ENCODE measurements at places on chromosomes 16 and 17.

- DNase-seq, result no peak
These were observed 21.8 kb downstream of the NARF start for GRCh38 chr17:82480318-82480717.

GRCh38 chr16:56777482-56777881 is 47.6 kb downstream of the NUP93 start:
- DNase-seq, result no peak

DNA sequence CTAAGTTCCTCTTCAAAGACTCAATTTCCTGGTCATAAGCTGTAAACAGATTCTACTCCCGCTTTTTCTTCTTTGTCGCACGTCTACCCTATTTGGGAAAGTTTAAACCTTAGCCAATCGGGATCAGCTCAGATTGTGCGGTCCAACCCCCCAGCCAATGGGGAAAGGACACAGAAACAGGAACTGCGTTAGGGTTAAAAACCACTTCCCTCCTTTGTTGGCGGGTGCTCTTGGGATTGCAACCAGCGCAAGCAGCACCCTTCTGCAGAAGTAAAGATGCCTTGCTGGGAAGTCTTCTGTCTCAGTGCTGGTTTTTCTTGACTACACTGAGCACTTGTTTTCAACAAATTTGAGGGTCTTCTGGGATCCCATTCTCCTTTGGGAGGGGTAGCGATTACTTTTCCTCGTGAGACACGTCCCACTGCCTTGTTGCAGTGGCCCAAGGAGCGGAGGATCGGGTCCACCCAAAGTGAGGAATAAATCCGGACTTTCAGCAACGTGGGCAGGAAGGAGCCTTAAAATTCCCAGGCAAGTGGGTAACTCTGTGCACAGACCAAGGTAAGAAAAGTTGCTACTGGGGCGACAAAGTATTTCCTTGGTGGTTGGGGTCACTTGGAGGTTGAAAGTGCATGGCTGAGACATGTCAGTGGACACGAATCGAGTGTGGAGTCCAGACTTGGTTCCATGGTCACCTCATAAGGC is 1.0 kb upstream of the YPEL3 start:
- no peak for DNase-seq

DNA sequence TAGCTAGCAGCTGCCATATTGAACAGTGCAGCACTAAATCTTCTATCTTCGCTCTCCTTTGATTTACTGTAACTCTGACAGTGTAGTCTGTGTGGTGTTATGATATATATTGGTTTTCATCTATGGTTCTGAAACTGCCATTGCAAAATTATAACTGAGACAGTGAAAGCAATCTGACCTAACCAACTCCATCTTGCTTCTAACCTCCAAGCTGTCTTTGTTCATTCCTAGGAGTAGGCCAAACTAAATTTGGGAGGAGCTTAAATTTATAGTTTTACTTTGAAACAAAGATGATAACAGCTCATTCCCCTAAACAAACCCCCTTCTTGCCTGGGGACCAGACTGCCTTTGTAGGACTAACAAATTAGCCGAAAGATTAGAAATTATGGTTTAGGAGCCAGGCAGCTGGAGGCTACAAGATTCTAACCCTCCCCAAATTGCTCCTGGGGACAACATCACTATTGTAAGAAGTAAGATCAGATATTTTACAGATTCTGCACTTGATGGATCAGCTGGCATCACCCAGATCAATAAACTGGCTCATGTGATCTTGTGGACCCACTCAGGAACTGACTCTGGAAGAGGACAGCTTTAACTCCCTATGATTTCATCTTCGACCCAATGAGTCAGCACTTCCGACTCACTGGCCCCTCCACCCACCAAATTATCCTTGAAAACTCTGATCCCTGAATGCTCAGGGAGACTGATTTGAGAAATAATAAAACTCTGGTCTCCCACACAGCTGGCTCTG is 47.0 kb upstream of the FBXO47 start:
- DNase-seq, result no peak

DNA sequence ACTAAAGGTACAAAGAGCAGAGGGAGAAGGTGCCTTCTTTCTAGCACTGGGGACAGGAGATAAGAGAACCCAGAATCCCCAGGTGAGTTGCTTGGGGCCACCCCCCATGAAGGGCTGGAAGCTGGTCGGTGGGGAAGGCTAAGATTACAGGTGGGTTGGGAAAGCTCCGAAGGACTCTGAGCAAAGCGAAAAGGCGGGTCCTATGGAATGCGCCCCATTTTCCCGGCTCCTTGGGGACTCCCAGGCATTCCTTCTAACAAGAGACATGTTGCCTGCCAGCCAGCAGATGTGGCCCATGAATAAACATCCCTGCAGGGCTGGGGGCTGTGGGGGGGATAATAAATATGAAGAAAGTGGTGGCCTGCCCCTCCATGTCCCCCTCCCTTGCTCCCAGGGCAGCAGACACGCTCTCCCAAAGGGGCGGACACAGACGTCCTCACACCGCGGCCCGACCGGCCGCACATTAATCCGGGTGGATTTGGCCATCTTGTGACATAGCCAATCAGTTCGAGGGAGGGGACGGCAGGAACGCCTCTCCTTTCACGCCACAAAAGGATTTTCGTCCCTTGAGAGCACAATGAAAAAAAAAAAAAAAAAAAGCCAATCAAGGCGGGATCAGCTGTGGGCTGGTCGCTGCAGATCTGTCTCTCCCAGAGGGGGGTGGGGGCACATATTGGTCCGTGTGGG is 98.5 kb downstream of the SOX9 start:
- DNase-seq, result no peak
